Left ventricle myocardium superior (tissue), 1 donor: ENCODE measurements at places on chromosomes 11 and 22. TPM values are rescaled to one million over a fixed set of nuclear protein-coding genes. Genes with fewer than 3 reads are reported as not detected.
A peak's percentile ranks its signal among the peaks of the same experiment; 100 is the strongest.

Gene RBMXL2
- total RNA-seq, result not detected

Gene KRTAP5-7
- total RNA-seq, result not detected

Gene OR8G5
- not detected for total RNA-seq

- no peak for DNase-seq
These were observed 59.1 kb downstream of the WNT11 start for GRCh38 chr11:76147106-76147740.

GRCh38 chr22:37205046-37205445 is 7.2 kb downstream of the SSTR3 start:
- no peak for DNase-seq

GRCh38 chr11:128693416-128693712 is 508 bp upstream of the FLI1 start:
- no peak for DNase-seq

DNA sequence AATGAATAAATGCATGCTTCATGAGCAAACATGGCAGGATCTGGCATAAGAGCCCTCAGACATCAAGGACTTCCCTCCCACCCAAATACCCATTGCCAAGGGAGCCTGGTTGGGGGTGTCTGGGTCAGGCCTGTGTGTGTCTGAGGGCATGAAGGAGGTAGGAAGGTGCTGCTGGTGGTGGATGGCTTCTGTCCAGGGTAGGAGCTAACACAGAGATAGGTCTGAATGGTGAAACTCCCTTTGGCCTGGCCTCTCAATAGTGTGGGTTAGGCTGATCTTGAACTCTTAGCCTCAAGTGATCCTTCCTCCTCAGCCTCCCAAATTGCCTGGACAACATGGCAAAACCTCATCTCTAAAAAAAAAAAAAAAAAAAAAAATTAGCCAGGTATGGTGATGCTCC is 2.8 kb downstream of the AMPD3 start:
- no peak for DNase-seq

- DNase-seq, result no peak
These were observed 120.1 kb upstream of the OR9Q1 start for GRCh38 chr11:57903441-57904123.

DNA sequence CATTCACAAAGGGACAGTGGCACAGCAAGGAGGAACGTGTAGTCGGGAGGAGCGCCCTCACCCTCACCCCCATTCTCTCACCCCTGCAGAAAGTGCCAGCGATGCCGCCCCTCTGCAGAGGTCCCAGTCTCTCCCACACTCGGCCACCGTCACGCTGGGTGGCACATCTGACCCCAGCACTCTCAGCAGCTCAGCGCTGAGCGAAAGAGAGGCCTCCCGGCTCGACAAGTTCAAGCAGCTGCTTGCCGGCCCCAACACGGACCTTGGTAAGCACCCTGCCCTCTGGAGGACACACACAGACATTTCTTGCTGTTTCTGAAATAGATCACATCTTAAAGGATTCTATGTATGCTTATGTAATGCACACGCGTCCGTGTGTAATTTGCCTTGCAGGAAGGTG is 34.9 kb downstream of the TBC1D22A start:
- DNase-seq, result no peak

DNA sequence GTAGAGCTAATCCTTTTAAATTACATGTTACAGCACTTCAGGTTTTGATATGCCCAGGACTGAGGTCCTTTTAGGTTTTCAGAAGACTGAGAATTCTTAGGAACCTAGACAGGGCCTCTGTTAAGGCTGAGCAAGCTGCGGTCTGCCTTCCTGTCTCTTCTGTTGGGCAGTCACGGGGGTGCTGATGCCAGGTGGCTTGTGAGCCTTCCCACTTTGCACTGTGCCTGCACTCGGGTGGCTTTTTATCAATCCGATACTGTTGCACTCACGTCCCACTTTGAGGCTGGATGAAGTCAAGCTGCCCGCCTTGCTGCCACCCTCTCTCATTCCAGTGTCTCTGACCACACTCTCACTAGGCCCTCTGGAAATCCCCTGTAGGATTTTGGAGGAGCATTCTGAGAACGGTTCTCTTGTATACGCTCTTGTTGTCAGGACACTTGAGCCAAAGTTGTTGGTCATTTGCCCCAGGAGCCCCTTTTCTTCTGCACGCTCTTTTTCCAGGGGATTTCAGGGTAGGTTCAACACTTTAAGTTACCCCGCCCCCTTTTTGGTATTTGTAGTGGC is 141.8 kb downstream of the TEAD1 start:
- DNase-seq, result no peak

GRCh38 chr22:39664485-39665200 is 94.1 kb downstream of the CACNA1I start:
- DNase-seq, result no peak

DNA sequence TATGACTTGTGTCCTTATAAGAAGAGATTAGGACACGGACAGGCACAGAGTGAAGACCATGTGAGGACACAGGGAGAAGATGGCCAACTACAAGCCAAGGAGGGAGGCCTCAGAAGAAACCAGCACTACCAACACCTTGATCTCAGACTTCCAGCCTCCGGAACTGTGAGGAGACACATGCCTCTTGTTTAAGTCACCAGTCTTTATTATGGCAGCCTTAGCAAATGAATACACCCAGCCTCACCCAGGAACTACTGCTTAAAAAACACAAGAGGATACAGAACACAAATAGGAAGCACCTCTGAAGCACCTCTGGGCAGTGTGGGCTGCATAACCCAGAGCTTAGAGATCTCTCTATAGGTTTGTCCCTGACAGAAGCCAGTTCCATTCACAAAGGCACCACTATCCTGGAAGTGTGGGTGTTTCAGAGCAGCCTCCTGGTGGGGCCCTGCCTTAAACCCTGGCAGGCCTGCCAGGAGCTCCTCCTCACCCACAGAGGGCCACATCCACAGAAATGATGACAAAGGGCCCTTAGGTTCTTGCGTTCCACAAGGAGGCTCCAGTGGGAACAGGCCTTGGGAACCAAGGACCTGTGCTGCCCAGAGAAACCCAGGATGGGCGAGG is 58.8 kb downstream of the CHRDL2 start:
- DNase-seq, result no peak

DNA sequence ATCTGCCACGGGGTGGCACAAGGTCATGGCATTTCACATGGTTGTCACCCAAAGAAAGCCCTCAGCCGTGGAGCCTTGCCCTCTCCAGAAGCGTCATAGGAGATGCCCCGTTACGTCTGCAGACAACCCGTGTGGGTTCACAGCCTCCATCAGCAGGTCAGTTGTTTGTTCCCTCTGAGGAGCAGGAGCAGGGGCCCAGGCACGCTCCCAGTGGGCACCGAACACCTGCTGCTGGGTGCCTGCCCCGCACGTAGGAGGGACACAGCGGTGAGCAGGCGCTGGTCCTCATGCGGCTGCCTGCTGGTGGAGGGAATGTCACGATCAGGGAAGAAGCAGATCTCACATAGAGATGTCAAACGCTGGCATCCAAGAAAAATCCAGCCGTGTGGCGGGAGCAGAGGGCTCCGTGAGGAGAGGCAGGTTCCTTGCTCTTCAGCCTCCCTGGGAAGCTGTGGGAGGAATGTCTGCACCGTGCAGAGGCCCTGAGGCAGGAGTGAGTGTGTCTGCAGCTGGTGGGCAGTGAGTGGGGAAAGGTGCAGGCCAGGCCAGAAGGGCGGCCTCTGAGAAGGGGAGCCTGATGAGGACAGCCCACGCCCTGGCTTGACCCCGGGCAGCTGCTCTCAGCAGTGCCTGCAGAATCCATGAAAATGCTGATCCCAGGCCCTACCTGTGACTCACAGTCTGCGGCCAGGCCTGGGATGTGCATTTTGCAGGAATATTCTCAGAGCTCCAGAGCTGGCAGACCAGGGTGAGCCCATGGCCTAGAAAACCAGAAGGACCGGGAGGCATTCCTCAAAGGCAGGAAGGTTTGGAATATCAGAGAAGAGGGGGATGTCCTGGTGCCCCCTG is 36.4 kb upstream of the TH start:
- no peak for DNase-seq

GRCh38 chr22:50209893-50210292 is 9.1 kb downstream of the SELENOO start:
- DNase-seq, result peak; percentile 74

GRCh38 chr11:130424613-130425140 is 3.7 kb downstream of the ADAMTS8 start:
- DNase-seq, result no peak
